NCI-H1105 (cell line): ENCODE measurements at places on chromosomes 1 and 21.
A peak's percentile ranks its signal among the peaks of the same experiment; 100 is the strongest.

DNA sequence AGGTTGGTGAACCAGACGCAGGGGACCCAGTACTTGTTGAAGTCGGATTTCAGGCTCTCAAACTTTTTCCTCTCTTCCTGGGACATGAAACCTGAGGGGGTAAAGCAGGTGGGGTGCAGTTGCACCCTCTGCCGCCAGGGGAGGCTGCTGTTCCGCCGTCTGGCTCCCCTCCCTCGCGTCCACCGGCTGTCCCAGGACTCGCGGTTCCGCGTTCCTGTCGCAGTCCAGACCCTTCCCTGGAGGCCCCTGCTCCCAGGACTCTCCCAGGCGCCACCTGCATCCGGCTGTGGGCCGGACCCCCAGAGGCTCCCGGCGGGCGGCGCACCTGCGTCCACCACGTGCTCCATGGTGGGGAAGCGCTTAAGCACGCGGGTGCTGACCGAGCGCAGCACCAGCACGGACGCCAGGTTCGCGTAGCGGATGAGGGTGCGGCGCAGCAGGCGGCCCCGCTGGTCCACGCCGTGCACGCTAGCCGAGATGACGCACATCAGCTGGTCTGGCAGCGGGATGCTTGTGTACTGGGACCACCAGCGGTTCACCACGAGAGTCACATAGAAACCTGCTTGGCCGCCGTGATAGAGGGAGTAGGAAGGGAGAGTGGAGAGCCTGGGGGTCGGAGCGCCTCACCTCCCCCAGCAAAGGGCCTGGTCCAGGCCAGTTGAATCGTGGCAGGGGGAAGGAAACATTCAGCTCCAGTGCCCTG lies 1.7 kb downstream of the BEST4 start:
- no peak for DNase-seq

DNA sequence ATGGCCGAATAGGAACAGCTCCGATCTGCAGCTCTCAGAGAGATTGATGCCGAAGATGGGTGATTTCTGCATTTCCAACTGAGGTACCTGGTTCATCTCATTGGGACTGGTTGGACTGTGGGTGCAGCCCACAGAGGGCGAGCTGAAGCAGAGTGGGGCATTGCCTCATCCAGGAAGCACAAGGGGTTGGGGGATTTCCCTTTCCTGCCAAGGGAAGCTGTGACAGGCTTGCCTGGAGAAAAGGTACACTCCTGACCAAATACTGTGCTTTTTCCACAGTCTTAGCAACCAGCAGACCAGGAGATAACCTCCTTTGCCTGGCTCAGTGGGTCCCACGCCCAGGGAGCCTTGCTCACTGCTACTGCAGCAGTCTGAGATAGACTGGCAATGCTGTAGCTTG lies 66.9 kb downstream of the HSD3B1 start:
- no peak for DNase-seq

DNA sequence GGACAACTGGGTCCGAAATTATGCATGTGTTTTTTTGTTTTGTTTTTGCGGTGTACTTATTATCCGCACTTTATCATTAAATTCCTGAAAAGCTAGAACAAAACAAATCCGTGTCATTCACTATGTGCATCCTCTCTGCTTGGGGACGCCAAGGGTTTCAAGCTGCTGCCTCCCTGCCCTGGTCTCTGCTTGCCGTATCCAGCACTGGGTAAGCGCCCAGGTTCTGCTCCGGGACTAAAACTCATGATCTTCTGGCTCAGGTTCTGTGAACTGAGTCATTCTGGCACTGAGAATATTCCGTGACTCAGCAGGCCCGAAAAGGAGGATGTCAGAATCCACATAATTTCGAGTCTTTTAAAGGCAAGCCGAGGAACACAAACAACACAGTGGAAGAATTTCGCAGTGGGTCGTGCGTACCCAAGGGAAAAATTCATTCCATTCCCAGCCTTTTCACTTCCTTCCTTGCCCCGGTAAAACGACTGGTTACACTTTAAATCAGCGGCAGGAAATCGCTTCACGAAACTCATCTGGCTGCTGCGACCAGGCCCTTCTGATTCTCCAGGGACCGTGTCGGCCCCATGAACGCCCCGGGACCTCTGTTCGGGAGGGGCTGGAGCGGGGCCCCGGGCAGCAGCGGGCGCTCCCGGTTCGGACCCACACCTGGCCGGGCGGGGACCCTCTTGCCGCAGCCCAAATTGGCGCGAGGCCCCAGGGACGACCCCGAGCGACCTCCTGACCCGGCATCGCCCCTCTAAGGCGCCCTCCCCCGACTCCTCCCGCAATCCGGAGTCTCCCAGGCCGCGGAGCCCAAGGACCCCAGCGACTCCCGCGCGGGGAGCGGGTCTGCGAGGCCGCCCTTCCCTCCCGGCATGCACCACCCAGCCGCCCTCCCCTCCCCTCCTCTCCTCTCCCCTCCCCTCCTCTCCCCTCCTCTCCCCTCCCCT lies 746 bp upstream of the LAMC1 start:
- DNase-seq = no peak

GRCh38 chr1:216045400-216045799 lies 377.8 kb downstream of the USH2A start:
- DNase-seq = no peak

DNA sequence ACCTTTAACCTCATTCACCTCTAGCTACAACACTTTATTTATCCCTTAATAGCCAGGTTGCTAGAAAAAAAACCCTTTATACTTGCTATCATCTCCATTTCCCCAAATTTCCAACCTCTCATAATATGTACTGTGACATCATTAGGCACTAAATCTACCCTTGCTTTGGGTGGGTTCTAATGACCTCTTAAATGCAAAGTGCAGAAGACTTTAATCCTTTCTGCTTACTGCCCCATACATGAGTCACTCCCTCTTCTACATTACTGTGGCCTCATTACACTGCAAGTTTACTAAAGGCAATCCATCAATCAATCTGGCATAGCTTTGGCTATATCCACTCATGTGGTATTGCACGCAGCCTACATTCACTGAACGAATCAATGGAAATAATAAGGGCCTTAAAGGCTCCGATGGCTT lies 353.3 kb downstream of the SMYD3 start:
- no peak for DNase-seq

- no peak for DNase-seq
Measured at GRCh38 chr1:220300442-220301121, 28.3 kb upstream of the RAB3GAP2 start.

DNA sequence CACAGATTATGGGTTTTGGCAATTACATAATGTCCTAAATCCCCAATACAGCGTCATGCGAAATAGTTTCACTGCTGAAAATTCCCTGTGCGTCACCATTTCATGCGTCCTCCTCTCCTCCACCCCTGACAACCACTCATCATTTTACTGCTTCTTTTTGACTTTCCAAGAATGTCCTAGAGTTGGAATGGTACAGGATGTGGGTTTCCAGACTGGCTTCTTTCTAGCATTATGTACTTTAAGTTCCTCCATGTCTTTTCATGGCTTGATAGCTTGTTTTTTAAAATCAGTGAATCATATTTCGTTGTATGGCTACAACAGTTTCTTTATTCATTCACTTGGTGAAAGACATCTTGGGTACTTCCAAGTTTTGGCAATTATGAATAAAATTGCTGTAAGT lies 7.4 kb downstream of the NBPF3 start:
- DNase-seq = no peak

- DNase-seq = no peak
Measured at GRCh38 chr1:206674745-206675175, 9.9 kb upstream of the MAPKAPK2 start.

GRCh38 chr1:28517649-28517999 lies 11.8 kb downstream of the RCC1 start:
- DNase-seq = no peak

DNA sequence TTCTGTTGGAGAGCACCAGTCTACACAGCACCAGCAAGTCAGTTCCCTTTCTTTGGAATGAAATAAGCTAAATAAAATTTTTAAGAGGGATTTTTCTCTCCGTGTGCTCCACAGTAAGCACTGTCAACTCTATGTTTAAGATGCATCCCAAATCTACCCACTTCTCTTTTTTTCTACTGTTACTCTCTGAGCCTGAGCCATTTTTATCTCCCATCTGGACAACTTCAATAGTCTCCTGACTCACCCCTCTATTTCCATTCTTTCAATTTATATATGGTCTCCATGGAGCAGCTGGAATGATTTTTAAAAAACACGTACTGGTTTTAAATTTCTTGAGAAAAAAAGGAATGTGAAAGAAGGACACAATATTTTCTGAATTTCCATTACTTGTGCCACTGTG lies 24.7 kb upstream of the CCT8 start:
- no peak for DNase-seq

- DNase-seq = peak; percentile 12
Measured at GRCh38 chr21:26115899-26116298, 54.7 kb downstream of the APP start.

- DNase-seq = no peak
Measured at GRCh38 chr1:91779548-91780021, 106.4 kb downstream of the TGFBR3 start.

DNA sequence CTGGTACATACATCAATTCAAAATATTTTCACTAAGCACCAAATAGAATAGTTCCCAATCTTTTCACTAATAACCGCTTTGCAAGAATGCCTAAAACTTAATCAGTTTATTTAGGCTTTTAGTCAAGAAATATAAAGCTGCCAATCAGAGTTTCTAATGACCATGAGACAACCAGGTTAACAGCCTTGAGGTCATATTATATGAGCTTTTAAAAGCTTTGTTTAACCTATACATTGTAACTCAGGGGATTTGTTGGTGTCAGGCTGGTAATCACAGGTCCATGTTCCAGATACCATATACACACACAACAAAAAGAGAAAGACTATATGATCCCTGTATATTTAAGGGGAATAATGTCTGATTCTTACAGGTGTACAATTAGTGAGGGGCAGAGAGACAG lies 246.2 kb upstream of the ADGRL2 start:
- DNase-seq = no peak

DNA sequence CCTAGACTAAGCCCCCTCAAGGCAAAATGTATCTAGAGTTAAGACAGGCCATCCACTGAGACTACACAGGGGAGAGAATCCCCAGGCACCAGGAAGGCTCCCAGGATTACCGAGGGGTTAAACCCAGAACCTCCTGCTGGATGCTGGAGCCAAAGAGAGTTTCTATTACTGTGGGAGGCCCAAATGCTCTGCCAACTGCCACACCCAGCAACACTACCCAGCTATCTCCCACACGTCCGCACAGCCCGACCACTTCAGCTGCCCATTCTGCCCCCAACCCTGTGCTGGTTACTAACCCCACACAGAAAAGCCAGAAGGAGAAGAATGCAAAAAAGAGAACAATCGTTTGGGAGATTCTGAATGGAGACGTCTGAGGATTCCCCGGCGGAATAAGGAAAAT lies 63.6 kb downstream of the CD46 start:
- DNase-seq = no peak

- no peak for DNase-seq
Measured at GRCh38 chr1:229613938-229614337, 12.0 kb downstream of the TAF5L start.

- DNase-seq = no peak
Measured at GRCh38 chr1:85490270-85490985, 25.5 kb upstream of the DDAH1 start.

GRCh38 chr1:157725221-157725577 lies 24.6 kb upstream of the FCRL3 start:
- DNase-seq = no peak

GRCh38 chr1:205669341-205670149 lies 10.8 kb downstream of the SLC45A3 start:
- DNase-seq = no peak

DNA sequence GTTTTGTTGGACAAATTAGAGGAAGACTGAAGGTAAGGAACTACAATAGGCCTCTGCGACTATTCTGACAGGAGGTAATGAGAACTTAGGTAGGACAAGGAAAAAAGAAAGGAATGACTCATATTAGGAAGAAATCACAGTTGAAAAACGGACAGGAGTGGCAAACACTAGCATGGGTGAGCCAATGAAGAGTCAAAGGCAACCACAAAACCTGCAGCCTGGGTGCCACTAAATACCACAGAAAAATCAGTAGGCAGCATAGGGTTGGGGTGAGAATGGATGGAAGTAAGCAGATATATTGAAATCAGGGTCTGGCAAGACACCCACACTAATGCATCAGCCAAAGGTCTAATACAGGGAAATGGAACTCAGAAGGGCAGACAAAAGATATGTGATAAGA lies 10.0 kb downstream of the RBM34 start:
- no peak for DNase-seq
